Retina (tissue), 1 donor: ENCODE measurements at places on chromosomes 1 and 21.

- no peak for DNase-seq
These were observed 77.0 kb upstream of the MACF1 start for GRCh38 chr1:39127513-39127912.

GRCh38 chr1:145897969-145898368, 11.9 kb downstream of the ITGA10 start:
- no peak for DNase-seq

GRCh38 chr1:227351443-227351842, 33.2 kb upstream of the CDC42BPA start:
- no peak for DNase-seq

DNA sequence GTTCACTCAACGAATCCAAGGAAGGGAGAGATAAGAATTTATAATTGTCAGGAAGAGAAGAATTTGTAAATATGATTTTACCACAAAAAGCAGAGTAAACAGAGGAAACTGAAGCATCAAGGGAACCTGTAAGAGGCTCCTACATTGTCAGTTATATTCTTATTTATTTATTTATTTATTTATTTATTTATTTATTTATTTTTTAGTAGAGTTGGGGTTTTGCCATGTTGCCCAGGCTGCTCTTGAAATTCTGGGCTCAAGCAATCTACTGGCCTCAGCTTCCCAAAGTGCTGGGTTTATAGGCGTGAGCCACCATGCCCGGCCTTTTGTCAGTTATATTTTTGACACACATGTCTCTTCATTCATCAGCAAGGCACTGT, 47.1 kb downstream of the FCRL3 start:
- DNase-seq: no peak

DNA sequence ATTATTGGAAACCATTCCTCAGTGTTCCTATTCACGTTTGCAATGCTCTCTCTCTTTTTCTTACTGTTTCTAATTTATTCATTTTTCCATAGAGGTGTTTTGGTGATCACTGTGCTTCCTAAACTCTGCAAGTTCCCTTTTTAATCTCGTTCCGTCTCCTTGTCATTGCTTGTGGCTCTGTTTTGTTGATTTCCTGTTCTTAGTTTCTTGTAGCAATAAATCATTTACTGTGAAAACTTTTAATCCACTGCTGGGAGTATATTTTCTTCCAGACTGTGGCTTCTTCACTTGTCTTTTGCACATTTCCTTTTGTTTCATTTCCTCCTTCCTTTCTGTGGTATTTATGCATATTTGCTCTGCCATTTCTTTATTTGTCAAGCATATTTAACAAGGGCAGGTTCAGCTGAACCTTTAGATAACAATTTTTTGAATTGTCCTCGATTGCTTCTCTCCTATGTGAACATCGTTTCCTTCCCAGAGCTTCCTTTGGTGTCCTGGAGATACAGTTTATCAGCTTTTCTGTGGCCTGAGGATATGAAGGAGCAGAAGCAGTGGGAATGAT, 3.6 kb downstream of the B3GALT5 start:
- DNase-seq: no peak

- DNase-seq: no peak
These were observed 28.8 kb downstream of the TAF5L start for GRCh38 chr1:229596925-229597699.

DNA sequence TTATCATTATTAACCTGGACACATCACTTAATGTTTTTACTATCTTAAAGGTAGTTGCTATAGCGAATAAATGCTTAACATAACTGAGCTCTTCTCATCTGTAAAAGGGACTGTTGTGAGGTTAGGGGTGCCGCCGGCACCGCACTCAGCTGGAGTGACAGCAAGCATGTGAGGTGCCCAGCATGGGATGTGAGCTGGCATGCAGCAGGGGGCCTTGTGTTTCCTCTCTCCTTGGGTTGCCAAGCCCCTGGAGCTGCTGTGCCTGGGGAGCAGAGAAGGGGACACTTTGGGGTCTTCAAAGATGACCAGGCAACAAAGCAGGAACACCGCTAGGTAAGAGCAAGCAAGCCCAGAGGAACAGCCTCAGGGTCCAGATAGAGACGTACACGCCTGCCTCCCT, 2.1 kb upstream of the ZC3H12A start:
- no peak for DNase-seq

- DNase-seq: no peak
These were observed 66.3 kb downstream of the SLC27A3 start for GRCh38 chr1:153841463-153841994.

GRCh38 chr21:43312751-43313169, 114.2 kb downstream of the SIK1 start:
- no peak for DNase-seq

- DNase-seq: no peak
These were observed 121.3 kb downstream of the HUNK start for GRCh38 chr21:31993826-31994825.

DNA sequence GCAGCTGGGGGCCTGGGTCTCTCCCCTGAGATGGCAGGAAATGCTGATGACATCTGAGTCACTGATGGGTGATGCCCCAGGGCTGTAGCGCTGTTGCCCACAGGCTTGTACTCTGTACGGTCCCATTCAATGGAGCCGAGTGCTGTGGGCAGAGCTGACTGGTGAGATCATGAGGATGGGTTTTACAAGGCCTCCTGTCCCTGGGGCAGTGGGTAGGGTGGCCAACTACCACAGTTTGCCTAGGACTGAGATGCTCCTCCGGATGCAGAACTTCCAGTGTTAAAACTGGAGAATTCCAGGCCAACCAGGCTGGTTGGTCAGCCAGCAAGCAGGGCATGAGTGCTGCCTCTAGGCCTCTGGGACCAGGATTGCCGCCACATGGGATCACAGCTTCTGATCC, 9.2 kb downstream of the PHLDA3 start:
- DNase-seq: no peak
